ENCODE measurements at places on chromosomes 3 and 15. TPM values are rescaled to one million over a fixed set of nuclear protein-coding genes. Genes with fewer than 3 reads are reported as not detected.

Gene ROBO2
- total RNA-seq, result not detected

GRCh38 chr3:101535221-101535620 is 22.2 kb upstream of the SENP7 start:
- no peak for DNase-seq

GRCh38 chr15:58584789-58585461 is 153.1 kb downstream of the LIPC start:
- DNase-seq, result no peak

DNA sequence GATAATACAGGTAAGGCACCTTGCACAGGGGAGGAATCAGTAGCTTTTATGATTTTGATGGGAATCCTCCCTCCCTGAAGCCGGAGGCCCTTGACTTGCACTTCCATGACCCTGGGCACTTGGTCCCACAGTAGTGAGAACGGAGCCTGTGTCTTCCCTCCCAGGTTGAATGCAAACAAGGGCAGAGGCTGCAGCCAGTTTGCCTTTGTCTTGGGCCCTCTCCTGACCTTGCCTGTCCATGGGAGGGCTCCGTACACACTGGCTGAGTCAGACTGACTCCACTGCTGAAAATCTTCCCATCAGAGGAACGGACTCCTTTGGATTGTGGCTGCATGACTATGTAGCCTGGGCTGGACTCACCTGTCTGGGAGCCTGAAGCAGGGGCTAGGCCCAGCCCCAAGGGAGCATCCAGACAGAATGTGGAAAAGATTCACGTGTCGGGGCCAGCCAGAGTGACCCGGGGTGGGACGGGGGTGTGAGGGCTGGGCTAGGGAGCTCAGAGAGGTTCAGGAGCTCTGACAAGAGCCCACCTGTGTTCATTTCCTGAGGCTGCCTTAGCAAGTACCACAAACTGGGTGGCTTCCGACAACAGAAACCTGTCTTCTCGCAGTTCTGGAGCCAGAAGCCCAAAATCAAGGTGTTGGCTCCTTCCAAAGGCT is 9.5 kb downstream of the TBC1D21 start:
- no peak for DNase-seq

DNA sequence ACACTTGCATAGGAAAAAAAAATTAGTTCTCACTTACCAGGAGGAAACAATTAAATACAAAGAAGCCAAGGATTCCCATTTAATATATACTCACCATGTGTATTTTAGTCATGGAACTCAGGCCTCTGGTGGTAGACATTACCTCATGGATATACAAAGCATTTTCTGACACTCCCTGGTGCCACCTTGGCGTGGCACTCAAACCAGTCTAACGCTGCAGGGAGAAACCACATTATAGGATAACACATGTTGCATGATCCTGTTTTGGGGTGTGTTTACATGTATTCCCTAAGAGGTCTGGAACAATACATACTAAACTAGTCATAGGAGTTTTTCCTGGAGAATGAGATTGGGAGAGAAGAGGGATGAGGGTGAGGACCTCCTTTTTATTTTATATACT is 5.9 kb upstream of the RTF1 start:
- DNase-seq, result no peak

Gene RAB8B
- 39.1 TPM for total RNA-seq

DNA sequence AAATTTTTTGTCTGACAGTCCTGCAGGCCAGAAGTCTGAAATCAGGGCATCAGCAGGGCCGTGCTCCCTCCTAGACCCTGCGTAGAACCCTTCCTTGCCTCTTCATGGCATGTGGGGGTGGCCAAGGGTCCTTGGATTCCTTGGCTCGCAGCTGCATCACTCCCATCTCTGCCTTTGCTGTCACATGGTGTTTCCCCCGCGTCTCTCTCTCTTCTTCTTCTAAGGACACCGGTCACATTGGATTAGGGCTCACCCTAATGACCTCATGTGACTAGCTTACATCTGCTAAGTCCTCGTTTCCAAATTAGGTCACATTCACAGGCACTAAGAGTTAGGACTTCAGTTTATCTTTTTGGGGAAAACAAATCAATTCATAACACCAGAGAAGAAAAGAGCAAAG is 12.0 kb downstream of the SLCO3A1 start:
- DNase-seq, result no peak

Gene C2CD4B
- total RNA-seq, result not detected

DNA sequence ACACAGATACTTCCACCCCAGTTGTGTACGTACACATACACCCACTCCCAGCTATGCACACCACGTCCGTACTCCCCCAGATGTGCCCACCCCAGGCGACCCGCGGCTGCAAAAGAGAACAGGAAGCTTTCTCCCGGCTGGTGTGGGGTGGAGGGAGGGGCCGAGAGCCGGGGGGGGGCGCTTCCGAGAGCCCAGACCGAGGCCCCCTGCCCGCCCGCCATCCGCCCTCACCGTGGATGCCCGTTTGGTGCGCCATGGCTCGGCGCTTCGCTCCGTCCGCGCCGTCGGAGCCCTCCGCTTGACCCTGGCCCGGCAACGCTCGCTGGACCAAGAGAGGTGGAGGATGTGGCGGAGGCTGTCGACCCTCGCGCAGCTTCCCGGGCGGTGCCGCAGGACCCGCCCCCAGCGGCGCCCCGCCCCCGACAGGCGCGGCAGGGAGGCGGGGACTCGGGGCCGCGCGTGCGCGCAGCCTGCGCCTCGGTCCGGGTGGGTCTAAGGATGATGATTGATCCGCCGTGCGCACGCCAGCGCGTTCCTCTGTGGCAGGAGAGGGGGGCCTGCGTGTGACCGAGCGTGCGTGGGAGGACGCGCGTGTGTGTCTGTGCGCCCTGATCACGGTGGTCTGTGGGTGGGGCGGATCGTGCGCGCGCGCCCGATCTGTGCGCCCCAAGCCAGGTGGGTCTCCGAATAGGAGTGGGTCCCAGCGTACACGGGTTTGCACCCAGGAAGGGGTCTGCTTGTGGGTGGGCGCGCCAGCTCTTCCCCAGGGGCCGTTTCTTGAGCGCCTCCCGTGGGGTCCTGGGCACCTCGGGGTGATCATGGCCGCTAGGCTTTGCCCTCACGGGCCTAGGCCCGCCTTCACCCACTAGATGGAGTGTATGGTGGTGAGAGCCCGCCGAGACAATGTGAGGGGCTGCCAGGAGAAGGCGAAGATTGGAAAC is at the start of gene TWF2:
Gene TWF2, minus strand, starts transcription at position 398 of the 941 bp plus-strand sequence. Its CDS starts 142 bp downstream, at position 256.
- DNase-seq, result peak; percentile 70

GRCh38 chr3:184234224-184234623 is 4.8 kb downstream of the VWA5B2 start:
- DNase-seq, result peak; percentile 77

- peak; percentile 87 for DNase-seq
Observed at GRCh38 chr3:112629425-112629824, 11.5 kb downstream of the CCDC80 start.

GRCh38 chr15:32834156-32834555 is 116.4 kb downstream of the GREM1 start:
- DNase-seq, result no peak

DNA sequence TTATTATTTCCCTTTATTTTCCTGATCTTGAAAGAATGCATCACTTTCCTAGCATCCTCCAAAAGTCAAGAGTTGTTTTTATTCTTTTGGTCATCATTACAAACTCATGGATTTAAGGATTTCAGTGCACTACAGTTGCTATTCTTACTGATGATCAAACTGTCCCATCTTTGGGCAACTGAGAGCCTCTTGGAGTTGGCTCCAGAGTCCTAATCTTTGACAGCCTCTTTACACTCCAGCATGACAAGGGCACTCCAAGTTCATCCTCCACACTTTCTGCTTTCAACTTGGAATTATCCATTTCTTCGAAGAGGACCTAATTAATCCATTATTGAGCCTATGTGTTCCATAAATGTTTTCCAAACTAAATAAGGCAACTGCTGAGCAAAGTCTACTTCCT is 5.7 kb downstream of the UACA start:
- no peak for DNase-seq

Gene LDHAL6B
- not detected for total RNA-seq

Gene SLC51B
- total RNA-seq, result not detected

- no peak for DNase-seq
Observed at GRCh38 chr15:91114301-91114700, 14.2 kb downstream of the SV2B start.

DNA sequence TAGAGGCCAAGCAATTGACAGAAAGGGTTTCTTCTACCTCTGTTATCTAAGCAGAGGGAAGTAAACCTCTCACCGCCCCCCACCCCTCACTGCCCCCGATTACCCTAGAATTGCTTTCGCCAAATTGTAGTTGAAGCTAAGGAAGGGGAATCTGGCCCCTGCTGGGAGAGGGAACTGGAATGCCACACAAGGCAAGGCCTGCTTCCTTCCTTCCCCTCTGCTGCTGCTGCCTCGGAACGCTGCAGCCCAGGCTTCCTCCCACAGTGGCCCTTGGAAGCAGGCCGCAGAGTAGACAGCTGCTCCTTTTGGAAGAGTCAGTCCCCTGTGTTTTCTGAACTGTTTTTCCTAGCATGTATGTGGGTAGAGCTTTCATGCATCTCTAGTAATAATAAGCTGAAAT is 21.6 kb downstream of the RLBP1 start:
- no peak for DNase-seq

Gene TEX9
- 4.8 TPM for total RNA-seq

DNA sequence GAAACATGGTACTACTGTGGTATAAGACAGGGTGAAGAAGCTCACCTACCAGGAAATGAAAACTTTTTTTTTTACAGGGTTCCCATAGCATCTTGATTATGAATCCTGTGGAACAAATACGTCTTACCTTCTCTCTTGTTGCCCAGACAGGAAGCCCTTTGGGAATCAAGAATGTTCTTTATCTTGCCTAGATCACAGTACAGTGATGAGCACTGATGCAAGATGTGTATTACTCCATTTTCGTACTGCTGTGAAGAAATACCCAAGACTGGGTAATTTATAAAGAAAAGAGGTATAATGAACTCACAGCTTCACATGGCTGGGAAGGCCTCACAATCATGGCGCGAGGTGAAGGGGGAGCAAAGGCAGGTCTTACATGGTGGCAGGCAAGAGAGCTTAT is 281.3 kb downstream of the UBE2E2 start:
- DNase-seq, result no peak

Gene IQCB1
- total RNA-seq, result 21.4 TPM

Gene SCN5A
- total RNA-seq, result 39.0 TPM

GRCh38 chr3:188776447-188776846 is 395.3 kb upstream of the TPRG1 start:
- DNase-seq, result peak; percentile 66

- DNase-seq, result no peak
Observed at GRCh38 chr3:171335559-171335958, 124.6 kb downstream of the TNIK start.
